ENCODE measurements at places on chromosomes 2 and 18. TPM values are rescaled to one million over a fixed set of nuclear protein-coding genes. Genes with fewer than 3 reads are reported as not detected.
A peak's percentile ranks its signal among the peaks of the same experiment; 100 is the strongest.

The PSMG2 gene
- total RNA-seq: 48.8 TPM

The CCL20 gene
- total RNA-seq: 0.45 TPM

DNA sequence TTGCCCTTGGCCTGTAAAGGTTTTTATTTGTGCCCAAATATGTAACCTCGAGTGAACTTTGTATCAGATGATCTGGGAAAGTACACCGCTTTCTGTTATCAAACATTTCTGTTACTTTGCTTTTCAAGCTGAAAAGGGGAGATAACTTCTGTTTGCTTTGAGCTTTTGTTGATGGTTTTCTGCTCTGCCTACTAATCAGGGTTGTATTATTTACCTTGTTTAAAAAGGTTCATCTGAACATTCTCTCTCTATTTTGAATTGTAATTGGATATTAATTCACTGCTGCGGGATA is 79.4 kb downstream of the XRCC5 start:
- DNase-seq: no peak
- H3K4me1 ChIP-seq: peaks cover 28% of the 10 kb centered on the region
- no peak overlapping the region for H3K4me3 ChIP-seq

DNA sequence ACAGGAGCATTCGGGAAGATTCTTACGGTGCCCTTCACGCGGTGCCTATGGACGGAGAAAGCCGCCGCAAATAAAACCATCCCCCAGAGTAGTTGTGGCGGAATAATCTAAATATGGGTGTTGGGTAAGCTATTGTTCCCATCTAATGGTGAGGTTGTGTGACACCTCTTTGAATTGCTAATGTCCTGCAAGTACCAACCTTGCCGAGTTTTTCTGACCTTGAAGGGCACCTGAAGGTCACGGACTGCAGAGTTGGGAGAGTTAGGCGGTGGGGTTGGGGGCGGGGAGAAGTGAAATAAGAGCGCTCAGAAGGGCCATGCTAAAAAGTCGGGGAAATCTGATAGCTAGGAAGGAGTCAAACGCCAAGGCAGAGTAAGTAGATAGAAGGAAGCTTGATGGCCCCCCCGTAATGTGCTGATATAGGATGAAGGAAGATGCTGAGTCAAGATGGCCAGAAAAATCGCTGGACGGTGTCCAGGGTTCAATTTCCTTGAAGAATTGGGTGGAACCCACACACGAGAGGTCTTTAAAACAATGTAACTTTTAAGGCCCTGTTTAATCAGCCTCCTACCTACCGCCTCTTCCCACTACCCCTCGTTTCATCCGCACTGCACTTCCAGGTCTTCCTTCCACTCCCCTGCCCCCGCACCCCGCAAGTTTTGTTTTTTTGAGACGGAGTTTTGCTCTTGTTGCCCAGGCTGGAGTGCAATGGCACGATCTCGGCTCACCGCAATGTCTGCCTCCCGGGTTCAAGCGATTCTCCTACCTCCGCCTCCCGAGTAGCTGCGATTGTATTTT is 600 bp downstream of the KATNAL2 start:
- H3K36me3 ChIP-seq: no peaks in the 10 kb centered on the region
- H3K4me1 ChIP-seq: peaks cover 29% of the 10 kb centered on the region
- H3K4me3 ChIP-seq: peak overlapping the region; percentile 83
- no peak for DNase-seq

All from chondrocyte (in vitro differentiated cells).